ENCODE measurements at places on chromosomes 7 and 10.

DNA sequence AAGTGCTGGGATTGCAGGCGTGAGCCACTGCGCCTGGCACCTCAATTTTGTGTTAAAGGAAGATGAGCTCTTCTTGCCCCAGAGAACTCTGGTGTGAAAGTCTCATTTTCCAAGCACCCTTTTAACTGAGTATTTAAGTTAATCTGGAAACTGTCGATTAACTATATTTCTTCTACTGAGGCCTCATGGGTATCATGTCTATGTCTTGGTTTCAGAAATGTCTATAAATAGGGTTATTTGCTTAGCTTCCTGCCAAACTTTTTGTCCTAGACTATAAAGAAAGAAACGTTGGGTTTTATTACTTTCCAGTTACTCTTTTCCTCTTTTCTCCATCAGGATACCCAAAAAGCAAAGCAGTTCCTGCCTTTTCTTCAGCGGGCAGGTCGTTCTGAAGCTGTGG lies 102.4 kb downstream of the LRRC4 start:
- no peak for DNase-seq

GRCh38 chr10:132298038-132298881 lies 9.5 kb downstream of the STK32C start:
- DNase-seq = no peak

- DNase-seq = no peak
Measured at GRCh38 chr10:75402486-75403143, 1.1 kb upstream of the ZNF503 start.

GRCh38 chr7:110870926-110871325 lies 220.0 kb upstream of the LRRN3 start:
- no peak for DNase-seq

- no peak for DNase-seq
Measured at GRCh38 chr7:3028758-3029093, 14.9 kb downstream of the CARD11 start.

DNA sequence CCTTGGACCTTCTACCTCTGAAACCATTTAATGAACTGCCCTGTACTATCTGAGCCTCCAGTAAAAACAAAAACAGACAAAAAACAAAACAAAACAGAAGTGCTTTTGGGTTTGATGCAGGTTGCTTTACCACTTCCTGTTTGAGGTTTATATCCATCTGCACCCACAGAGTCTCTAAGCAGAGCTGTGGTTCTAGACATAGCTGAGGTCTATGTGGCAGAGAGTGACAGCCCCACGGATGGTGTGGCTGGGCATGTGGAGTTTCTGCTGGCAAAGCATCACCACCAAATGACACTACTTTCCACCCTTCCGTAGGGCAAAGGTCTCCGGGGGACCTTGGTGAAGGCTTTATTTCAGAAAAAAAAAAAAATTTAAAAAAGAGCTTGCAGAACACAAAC lies 754.2 kb downstream of the GRID1 start:
- DNase-seq = no peak

- no peak for DNase-seq
Measured at GRCh38 chr10:31554556-31554955, 235.5 kb downstream of the ZEB1 start.

DNA sequence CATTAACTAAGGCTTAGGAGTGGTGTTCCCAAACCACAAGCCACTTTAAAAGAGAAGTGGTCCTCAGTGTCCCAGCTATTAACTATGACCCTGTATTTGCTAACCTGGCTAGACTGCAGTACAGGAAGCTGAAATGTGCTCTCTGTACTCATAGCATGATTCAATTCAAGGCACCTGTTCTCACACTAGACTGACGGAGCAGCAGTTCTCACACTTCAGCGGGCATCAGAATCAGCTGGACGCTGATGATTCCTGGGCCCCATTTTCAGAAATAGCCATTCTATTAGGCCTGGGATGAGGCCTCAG lies 24.5 kb upstream of the MSRB2 start:
- DNase-seq = no peak

- DNase-seq = no peak
Measured at GRCh38 chr7:140005341-140005740, 57.4 kb downstream of the PARP12 start.

DNA sequence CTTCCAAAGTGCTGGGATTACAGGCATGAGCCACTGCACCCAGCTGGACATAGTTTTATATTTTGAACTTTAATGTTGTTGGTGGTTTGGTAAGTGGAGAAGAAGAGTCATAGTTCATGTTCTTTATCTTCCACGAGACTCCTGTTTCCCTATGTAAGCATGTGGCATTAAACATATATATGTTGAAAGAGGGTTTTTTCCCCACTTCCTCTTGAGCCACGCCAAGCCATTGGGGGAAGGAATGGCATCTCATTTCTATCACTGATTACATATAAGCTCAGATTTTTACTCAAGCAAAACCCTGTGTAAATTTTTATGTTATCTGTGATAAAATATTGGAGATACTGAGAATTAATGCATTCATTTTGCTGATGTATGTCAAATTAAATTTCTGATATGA lies 300.4 kb downstream of the PHF14 start:
- no peak for DNase-seq

DNA sequence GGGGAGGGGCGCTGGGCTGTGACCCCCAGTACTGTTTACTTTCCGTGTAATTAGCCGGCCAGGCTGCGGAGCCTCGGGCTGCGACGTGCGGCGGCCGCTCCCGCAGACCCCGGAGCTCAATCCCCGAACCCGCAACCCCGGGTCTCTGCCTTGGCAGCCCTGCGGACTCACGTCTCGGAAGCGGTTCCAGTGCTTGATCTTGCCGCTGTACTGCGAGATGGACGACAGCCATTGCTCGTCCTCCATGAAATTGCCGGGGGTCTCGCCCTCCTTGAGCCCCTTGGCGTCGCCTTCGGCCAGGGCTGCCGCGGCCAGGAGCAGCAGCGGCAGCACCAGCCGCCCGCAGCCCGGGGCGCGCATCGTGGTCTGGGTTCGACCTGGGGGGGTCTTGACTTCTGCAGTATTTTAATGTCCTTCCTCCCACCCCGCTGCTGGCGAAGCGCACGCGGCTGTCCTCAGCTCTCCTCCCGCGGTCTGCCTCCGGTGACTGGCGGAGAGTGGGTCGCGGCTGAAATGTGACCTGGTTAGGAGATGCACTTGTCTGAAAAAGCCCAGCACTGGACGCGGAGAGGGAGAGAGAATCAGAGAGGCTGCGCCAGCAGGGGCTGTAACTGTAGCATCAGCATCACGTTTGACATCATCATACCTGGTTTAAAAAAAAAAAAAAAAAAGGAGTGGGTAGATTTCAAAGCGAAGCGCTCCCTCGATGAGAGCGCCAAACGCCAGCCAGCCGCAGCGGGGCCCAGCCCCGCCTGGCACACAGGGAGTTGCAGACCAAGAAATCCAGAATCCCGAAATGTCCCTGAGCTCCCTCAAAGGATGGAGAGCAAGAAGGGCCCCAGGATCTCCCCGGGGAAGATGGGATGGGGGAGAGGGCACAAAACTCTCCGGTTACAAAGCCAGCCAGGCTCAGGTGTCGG lies at the start of gene SPOCK2:
Gene SPOCK2, minus strand, starts transcription at position 583 of the 920 bp plus-strand sequence. Its CDS starts 223 bp downstream, at position 360.
- no peak for DNase-seq

DNA sequence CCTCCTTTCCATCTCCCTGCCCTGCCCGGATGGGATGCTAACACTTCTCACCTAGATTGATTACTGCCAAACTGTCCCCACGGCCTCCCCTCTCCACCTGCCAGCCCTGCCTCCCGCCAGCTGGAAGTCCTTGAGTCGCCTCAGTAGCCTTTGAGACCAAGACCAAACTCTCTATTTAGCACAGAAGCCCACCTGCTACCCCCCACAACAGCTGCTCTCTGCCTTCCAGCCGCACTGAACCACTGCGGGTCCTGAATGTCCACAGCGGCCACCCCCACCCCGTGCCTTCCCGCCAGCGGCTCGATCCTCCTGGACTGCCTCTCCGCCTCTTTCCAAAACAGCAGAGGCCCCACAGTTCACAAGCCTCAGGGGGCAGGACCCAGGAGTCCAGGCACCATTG lies 39.0 kb downstream of the FKBP6 start:
- no peak for DNase-seq

GRCh38 chr7:114309729-114310128 lies 104.9 kb upstream of the FOXP2 start:
- no peak for DNase-seq

GRCh38 chr10:43801626-43802025 lies 152.9 kb upstream of the ZNF32 start:
- DNase-seq = no peak

DNA sequence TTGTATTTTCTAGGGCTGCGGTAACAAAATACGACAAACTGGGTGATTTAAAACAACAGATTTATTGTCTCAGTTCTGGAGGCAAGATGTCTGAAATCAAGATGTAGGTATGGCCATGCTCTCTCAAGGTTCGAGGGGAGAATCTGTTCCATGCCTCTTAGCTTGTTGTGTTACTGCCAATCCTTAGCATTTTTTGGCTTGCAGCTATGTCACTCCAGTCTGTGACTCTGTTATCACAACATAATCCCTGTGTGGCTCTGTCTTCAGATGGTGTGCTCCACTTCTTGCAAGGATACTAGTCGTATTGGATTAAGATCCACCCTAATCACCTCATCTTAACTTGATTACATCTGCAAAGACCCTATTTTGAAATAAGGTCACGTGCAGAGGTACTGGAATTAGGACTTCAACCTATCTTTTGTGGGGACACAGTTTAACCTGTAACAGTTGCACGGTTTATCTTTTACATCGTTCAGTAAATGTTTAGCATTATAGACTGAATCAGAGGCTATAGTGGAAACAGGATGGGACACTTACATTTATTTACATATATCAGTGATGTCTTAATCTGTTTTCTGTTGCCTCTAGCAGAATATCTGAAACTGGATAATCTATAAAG lies 3.1 kb downstream of the C1GALT1 start:
- no peak for DNase-seq

- DNase-seq = no peak
Measured at GRCh38 chr10:5583525-5584175, 58.9 kb downstream of the CALML3 start.

DNA sequence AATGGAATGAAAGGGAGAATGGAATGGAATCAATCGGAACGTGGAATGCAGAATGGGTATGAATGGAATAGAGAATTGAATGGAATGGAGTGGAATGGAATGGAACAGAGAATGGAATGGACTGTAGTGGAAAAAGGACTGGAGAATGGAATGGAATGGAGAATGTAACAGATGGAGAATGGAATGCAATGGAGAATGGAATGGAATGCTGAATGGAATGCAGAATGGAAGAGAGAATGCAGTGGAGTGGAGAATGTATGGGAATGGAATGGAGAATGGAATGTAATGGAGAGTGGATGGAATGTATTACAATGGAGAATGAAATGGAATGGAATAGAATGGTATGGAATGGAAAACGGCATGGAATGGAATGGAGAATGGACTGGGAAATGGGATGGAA lies 96.9 kb downstream of the NSUN6 start:
- DNase-seq = no peak

- DNase-seq = no peak
Measured at GRCh38 chr10:44030132-44030531, 354.8 kb downstream of the CXCL12 start.

DNA sequence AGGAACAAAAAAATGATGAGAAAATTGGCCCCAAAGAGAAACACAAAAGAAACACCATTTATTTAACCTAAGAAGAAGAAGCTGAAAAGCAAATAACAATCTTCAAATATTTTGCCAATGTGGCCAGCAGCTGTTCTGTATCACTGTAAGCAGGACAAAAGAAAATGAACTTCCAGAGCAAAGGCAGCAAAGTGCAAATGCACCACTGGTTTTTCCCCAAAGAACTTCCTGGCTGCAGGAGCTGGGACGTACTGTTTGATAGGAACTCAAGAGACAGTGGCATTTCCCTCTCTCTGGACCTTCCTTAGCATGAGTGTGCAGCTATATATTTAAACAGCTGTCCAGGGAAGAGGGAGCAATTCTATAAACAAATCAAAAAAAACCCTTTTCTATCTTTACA lies 60.4 kb downstream of the RNLS start:
- DNase-seq = no peak

DNA sequence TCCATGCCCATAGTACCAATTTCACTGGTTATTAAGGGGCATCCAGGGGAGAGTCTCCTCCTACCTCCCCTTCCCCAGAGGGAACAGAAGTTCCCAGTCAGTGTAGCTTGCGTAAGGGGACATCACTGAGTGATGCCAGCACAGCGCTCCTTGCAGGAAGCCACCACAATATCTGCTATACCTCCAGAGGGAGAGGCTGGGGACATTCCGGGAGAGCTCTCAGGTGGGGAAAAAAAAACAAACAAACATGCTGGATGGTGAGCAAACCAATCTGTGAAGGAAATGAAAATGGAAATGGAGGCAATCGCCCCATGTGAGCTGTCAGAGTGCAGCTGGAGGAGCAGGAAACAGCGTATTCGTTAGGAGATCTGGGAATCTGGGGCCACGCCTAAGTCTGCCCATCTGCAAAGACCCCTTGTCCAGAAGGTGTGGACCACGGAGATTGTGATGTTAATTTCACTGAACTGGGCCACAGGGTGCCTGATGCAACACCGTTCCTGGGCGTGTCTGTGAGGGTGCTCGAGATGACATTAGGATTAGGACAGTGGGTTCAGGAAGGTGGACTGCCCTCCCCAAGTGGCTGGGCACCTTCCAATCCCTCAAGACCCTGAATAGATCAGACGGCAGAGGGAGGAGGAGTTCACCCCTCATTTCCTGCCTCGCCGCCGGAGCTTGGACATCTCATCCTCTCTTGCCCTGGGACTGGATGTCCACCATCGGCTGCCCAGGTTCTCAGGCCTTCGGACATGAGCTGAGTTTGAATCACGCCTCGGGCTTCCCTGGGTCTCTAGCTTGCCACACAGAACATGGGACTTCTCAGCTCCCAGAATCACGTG lies 30.5 kb downstream of the GNA12 start:
- DNase-seq = no peak

- DNase-seq = no peak
Measured at GRCh38 chr10:110408203-110408871, 89.4 kb upstream of the DUSP5 start.

DNA sequence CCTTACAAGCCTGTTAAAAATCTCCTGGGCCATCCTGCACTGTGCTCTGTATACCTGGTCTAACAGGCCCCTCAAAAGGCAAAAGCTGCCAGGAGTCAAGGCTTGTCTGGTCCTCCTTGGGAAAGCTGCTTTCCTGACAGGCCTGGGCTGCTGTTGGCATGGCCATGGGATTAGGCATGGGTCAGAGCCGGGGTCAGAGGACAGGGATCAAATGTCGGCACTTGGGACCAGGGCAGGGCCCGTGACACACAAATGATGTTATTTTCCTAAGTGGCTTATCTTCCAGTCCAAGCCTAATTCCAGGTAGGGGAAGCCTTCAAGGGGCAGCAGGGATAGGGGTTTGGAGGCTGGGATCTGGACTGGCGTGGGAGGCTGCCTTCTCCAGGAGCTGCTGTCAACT lies 191.5 kb upstream of the GPR26 start:
- no peak for DNase-seq
